ENCODE measurements at places on chromosomes 7 and 10.

GRCh38 chr7:149070372-149071125, 20.0 kb downstream of the ZNF786 start:
- no peak for DNase-seq

GRCh38 chr10:3790272-3790671, 5.3 kb upstream of the KLF6 start:
- no peak for DNase-seq

DNA sequence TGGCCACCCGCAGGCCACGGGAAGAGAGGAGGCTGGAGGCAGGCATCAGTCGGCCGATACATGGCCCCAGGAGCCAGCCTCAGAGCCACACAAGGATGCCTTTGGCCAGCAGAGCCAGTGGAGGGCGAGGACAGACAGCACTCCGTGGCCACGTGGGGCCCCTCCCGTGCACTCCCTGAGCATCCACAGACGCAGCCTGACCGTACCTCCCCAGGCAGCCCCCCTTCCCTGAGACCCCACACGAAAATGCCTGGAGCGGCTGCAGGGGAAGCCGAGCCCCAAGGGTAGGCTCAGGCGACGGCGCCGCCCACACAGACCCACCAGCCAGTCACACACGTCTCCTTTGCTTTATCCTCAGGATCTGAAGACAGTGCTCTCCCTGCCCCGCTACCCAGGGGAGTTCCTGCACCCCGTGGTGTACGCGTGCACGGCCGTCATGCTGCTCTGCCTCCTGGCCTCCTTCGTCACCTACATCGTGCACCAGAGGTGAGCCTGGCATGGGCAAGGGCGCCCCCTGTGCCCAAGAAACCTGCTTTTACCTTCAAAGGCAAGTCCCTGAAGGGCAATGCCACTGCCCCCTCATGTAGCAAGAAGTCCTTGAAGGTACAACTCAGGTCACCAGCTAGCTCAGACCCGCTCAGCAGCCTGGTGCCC, 9.0 kb downstream of the ADGRA1 start:
- DNase-seq: no peak

DNA sequence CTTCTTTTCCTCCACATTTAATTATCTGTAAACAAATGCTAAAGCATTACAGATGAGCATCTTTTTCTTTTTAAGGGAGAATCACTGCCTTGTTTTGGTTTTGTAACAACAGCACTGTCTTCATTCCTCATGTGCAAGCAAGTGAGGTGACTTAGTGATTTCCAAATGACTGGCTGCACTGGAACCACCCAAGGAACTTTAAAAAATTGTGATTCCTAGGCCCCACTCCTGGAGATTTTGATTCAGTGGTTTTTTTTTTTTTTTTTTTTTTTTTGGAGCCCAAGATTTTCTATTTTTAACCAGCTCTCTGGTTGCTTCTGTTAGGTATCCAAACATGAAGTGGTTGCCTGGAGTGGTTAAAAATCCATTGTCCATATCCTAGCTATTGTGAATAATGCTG, 176.2 kb downstream of the LRMDA start:
- no peak for DNase-seq

- DNase-seq: no peak
These were observed 4.4 kb downstream of the IFIT3 start for GRCh38 chr10:89332123-89332633.

DNA sequence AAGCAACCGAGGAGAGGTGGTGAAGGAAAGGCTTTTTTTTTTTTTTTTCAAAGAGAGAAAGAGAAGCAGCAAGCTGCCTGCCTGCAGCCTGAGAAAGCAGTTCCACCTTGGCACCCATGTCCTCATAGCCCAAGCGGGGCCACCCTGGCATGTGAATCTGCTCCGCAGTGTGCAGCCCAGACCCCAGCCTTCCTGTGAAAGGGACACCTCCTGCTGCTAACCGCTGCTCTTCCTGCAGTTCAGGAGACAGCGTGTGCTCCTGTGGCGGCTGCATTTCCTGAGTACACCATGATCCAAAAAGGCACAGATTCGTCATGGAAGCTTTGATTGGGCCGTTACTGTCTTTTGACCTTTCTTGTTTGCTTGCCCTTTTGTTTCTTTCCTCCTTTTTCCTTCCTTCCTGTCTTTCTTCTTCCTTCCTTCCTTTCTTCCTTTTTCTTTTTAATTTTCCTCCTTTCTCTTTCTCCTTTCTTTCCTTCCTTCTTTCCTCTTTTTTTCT, 38.1 kb downstream of the IKZF1 start:
- no peak for DNase-seq

DNA sequence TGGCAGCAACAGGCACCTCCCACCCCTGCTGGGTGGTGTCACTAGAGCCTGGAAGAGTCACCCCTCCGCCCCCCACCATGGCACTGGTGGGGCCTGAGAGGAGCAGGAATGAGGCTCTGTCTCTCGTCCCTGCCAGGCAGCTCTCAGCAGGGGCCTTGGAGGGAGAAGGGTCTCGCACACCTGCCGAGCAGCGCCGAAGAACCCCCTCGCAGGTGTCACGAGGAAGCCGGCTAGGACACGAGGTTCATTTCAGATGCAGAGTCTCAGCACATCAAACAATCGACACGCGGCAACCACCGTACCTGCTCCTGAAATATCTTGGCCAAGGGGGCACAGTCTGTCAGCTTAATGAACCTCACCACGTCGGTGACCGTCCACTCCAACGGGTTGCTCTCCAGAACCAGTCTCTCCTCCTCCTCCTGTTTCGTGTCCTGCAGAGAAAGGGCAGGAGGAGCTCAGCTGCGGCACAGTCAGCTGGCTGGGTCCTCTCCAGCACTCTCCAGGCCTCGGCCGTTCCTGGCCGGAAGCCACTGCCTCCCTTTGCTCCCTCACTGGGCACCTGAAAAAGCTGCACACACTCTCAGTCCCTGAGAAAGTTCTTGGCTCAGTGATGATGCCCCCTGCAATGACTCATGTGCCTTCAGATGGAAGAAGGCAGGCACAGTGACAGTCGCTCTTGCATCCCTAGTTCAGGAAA, 240.1 kb downstream of the SFMBT2 start:
- DNase-seq: no peak

DNA sequence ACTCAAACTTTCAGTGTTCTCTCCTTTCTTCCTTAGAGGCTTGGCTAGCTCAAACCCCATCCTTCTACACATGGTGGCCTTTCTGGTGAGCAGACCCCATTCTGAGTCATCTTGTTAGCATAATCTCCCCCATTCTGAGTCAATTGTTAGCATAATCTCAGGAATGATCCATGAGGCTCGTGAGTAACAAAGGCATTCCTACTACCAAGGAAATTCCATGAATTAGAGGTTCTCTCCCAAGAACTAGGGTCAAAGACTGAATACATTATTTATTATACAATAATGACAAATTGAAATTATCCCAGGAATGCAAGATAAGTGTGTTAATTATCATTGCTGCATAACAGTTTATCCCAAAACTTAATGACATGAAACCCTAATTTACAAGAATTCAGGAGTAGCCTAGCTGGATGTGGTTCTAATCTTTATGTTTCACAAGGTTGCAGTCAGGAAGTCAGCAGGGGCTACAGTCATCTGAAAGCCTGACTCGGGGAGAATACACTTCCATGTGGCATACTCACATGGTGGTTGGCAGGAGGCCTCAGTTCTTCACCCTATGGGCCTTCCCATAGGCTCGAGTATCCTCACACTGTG, 100.2 kb downstream of the MMRN2 start:
- no peak for DNase-seq

DNA sequence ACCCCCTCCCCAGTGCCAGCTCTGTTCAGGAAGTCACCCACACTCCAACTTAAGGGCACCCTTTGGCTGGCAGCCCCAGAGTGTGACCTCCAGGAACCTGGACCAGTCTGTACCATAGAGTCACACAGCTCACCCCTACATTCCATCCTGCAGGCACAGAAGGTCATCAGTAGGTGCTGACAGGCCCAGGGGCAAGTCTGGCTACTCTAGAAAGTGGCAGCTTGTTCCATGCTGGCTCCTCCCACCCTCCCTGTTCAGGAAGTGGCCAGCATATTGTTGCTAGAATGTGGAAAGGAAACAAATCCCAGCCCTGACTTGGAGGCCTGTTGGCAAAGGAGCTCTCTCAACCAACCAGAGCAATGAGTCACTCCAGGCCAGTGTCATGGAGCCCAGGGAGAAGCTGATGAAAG, 3.2 kb upstream of the NCOA4 start:
- no peak for DNase-seq

- no peak for DNase-seq
These were observed 16.4 kb upstream of the GSDME start for GRCh38 chr7:24773646-24774045.

DNA sequence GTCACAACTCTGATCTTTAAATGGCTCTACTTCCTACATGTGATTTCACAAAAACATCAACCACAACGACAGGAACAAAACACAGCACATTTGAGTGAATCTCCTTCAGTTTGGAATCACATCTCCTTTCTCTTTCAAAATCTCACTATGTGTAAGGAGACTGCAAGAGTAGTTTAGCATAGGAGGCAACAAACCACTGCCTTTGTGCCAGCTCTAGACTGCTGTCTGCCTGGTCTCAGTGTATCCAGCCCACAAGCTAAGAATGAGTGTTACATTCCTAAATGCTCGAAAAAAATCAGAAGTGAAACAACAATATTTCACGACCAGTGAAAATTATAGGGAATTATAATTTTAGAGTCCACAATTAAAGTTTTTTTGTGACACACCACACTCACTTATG, 217.0 kb upstream of the STEAP4 start:
- no peak for DNase-seq

DNA sequence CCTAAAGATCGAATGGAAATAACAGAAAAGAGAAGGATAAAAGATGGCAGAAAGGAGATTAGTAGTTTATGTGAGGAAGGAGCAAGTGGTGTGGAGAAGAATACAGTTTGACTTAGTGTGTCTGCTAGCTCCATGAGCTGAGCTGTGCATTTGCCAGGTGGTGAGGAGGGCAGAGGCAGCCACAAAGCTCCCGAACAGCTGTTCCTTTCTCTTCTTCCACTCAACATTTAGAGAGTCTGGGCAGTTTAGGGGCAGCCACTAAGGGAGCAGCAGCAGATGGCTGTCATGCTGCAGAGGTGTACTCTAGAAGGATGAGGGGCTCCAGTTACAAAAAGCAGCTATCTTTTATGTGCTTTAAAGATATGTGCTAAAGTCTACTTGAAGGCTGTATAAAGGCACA, 674.4 kb downstream of the GRM8 start:
- no peak for DNase-seq

DNA sequence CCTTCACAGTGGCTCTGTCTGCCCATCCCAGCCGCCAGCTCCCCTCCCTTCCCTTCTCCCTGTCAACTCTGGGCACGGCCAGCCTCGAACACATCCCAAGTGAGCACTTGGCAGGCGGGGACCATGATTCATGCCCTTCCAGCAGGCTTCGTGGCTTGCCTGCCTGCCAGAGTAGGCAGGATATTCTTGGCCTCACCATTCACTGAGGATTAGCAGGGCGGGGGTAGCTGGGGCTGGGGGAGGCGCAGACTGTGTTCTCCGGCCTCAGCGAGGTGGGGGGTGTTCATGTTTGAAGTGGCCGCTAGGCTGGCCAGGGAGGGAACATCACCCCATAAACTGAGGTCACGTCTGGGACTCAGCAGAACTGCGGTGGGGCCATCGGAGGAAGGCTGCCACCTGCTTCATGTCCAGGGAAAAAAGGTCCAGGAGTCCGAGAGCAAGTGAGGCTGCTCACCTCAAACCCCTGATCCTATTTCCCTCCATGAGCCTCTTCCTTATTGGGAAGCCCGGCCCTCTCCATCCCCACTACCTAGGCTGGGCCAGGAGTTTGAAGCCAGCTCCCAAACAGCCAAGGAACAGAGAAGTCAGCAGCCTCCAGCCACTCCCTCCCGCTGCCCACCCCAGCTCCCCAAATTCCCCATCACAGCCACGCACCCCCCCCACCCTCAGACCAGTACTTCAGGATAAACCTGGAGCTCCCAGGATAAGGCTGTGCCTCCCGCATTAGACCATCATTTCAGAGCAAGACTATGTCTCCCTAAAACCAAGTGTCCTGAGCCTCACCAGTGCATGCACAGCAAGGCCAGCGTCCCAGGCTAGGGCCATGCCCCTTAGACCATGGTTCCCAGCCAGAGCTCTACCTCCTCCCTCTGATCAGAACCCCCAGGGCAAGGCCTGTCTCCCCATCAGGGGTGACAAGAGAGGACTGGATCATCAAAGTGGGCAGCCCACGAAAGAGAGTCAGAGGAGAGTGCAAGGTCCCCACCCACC, 42.8 kb upstream of the RABGEF1 start:
- peak; percentile 58 for DNase-seq

- DNase-seq: no peak
These were observed 185.5 kb downstream of the SGMS1 start for GRCh38 chr10:50438049-50438936.

- DNase-seq: no peak
These were observed 294.6 kb upstream of the ZNF32 start for GRCh38 chr10:43943119-43943817.

GRCh38 chr10:50993771-50994251, 80.5 kb upstream of the PRKG1 start:
- DNase-seq: peak; percentile 45

GRCh38 chr7:84746353-84746752, 440.5 kb downstream of the SEMA3D start:
- no peak for DNase-seq

- no peak for DNase-seq
These were observed 25.7 kb downstream of the STK32C start for GRCh38 chr10:132281915-132282666.

- no peak for DNase-seq
These were observed 164.7 kb downstream of the C1GALT1 start for GRCh38 chr7:7347045-7347444.

GRCh38 chr7:157273208-157274093, 63.4 kb upstream of the DNAJB6 start:
- peak; percentile 80 for DNase-seq

DNA sequence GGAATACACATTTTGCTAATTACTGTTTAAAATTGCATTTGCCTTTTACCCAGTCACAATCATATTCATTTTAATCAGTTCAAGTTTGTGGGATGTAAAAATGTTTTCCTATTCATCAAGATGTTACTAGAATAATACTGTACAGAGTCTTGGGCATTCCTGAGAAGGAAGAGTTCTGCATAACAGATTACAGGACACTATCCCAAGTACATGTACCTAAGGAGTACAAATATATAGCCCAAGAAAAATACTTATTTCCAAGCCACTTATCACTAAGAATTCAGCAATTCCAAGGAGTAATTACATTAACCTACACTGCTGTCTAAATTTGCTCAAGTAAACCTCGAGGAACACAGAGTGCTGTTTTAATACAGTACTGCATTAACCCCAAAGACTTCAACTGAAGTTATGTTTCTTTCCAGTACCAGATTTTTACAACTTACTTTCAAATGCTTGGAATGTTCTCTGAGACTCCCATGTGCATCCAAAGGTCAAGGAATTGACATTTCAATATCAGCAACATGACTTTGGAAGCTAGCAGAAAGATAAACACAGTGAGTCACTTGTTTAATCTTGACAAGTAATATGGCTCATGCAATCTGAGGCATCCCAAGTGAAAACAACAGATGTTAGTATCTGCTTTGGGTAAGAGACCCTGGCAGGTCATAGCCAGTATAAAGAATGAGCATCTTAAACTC, 125.4 kb upstream of the BET1 start:
- DNase-seq: no peak

DNA sequence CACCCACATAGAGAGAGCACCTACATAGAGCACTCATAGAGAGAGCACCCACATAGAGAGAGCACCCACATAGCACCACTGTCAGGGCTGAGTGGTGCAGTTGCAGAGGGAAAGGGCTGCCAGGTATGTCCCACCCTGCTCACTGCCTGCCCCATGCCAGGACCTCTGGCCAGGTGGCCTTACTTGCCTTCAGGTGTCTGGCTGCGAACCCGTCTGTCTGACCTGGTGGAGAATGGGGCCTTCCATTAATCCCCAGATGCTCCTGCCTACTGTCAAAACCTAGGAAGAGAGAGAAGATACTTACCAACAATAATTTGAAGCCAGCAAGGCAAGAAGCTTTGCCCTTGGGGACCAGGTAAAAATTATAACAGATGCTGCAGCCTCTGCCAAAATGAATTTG, 51.1 kb downstream of the INSIG1 start:
- no peak for DNase-seq

Measured in right forelimb (tissue), 1 donor.